Gastrocnemius medialis (tissue), 4 donors: ENCODE measurements at places on chromosomes 4 and X. TPM values are rescaled to one million over a fixed set of nuclear protein-coding genes. Genes with fewer than 3 reads are reported as not detected.

GRCh38 chrX:149374751-149375150, 130.4 kb downstream of the IDS start:
- DNase-seq = no peak

DNA sequence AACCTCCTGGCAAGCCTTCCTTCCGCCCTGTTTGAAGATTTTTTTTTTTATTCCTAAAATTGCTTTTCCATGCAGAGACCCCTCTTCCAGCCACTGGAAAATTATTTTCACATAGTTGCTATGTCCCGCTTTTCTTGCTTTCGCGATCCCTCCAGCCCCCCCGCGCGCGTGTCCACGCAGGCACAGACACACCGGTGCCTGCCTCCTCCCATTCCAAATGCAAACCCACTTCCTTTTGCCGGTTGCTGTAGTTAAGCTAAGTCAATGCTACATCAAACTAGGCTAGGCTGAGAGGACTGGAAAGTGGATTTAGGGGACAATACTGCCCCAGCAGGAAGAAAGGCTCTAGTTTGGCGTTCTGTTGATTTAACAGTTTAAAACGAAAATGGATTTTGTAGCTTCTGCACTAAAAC, 111.0 kb downstream of the DHX15 start:
- DNase-seq = no peak

DNA sequence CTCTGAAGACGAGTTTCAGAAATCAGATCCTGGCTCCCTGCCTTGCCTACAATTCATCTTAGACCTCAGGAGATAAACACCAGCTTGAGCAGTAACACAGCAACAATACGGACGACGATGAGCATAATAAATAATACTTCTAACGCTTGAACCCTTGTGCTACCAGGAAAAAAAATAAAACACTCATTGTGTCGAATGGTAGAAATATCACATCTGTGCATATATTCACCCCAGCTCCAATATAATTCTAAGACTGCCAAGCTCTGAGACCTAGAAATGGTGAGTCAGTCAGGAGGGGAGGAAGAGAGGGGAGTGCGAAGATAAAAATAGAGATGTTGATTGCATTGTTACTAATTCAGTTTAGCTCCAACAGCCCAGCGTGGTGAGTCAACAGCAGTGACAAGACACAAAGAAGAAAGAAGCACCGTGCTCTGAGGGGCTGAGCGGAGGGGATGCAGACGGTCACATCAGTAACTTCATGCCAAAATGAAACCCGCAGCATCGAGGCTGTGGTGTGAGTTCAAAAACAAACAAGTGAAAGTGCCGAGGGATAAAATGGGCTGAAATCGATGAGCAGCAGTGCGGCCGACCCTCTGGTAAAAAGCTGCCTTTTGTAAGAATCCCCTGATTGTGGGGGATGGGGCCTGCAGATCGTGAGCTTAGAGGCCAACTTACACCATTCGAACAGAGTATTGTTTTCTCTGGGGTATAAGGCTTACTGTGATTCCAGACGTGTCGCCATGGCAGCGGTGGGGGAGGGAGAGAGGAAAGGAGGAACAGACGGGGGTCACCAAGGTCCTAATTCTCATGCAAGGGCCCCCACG, 150.4 kb downstream of the MGST2 start:
- DNase-seq = peak; percentile 71

DNA sequence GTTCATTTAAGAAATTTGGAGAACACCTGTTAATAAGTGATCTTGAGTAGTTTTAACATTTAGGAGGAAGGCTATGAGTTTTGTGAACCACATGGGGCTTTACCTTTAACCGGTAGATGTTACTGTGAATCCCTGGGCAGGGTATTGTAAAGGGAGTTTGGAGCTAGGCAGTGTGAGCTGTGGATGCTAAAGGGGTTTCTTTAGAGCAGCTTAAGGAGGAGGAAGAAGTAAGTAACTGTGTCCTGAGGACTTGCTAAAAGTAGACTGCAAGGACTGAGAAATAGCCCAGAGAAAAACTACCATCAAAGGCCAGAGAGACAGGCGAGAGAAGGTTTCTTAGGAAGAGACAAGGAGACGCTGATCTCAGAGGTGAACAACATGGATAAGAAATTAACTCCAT, 5.6 kb downstream of the RHOH start:
- no peak for DNase-seq

DNA sequence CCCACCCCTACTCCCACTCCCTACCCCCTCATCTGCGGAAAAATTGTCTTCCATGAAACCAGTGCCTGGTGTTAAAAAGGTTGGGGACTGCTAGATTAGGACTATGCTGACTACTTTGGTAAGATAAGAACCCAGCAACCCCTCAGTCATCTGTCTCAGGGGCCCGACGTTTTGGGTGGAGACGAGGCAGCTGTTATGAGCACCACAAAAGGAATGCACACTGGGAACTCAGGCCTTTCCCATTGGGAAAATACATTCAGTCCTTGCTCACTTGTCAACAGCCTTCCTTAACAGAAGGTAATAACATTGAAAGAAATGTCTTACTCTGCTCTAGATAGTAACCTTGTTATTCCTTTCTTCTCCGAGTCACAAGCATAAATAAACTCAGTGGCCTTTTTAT, 310.8 kb downstream of the AFF2 start:
- no peak for DNase-seq

GRCh38 chr4:79466621-79467020, 58.6 kb upstream of the GK2 start:
- DNase-seq = no peak

GRCh38 chr4:16717266-16717970, 181.0 kb downstream of the LDB2 start:
- no peak for DNase-seq

- DNase-seq = no peak
Observed at GRCh38 chr4:7898385-7898784, 41.3 kb downstream of the AFAP1 start.

GRCh38 chr4:169664615-169665014, 44.2 kb downstream of the CLCN3 start:
- no peak for DNase-seq

ANK2 gene
- 127 TPM for total RNA-seq

HPGD gene
- 12.9 TPM for total RNA-seq

MND1 gene
- not detected for total RNA-seq
